Activated CD8-positive, alpha-beta memory T cell treated with anti-CD3 and anti-CD28 coated beads, Interleukin-2, amount 50 U/mL, for 48 hours (primary cell): ENCODE measurements at places on chromosomes 5 and 9.

- DNase-seq: no peak
Observed at GRCh38 chr5:59760785-59761348, 132.7 kb downstream of the PDE4D start.

- DNase-seq: no peak
Observed at GRCh38 chr5:116455061-116455460, 119.6 kb downstream of the SEMA6A start.

DNA sequence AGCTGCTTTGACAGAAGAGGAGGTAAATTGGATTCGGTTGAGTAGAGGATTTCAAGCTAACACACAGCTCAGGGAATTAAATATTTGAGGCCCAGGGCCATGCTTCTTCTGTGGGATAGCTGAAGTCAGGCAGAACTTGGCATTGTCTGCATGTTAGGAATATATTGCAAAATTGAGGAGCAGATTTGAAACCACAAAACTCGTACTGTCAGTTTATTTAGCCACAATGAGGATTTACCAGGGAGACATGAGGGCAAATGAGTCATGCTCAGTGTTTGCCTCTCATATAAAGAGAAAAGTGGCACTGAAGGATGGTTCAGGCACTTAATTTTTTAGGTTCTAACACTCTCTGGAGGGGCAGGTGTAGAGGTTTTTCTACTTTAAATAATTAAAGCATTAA, 83.0 kb upstream of the PRLR start:
- no peak for DNase-seq

DNA sequence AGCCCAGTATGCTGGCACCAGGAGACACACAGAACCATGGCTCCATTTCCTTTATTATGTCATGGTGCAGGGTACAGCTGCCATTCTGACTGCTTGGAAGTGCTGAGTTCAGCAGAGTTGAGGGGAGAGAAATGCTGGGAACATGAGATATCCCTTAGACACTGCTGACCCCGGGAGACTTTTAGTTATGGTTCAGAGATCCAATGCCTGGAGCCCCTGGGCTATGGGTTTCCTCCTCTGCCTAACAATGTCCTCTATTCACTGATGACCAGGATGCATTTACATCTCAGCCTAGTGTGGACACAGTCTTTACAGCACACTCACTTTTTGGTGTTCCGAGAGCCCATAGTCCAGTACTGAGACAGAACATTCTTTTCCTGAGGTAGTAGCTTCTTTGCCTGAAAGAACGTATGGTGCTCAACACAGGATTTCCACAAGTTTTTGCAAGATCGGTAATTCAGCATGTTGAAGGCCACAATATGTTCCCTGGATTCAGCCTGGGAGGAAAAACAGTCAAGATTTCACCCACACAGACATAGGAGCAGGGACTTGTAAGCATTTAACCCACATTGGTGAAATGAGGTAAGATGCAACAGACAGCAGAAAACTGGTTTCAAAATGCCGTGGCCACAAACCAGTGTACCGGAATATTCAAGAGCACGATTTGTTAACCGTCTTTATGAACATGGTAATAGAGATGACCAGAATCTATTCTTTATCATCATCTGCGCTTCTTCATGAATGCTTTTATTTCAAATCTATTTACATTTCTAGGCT, 71.3 kb downstream of the PTPN3 start:
- DNase-seq: no peak

- DNase-seq: no peak
Observed at GRCh38 chr9:110371411-110372007, 33.8 kb upstream of the TXNDC8 start.

- DNase-seq: no peak
Observed at GRCh38 chr5:110096419-110096818, 406.7 kb downstream of the MAN2A1 start.

DNA sequence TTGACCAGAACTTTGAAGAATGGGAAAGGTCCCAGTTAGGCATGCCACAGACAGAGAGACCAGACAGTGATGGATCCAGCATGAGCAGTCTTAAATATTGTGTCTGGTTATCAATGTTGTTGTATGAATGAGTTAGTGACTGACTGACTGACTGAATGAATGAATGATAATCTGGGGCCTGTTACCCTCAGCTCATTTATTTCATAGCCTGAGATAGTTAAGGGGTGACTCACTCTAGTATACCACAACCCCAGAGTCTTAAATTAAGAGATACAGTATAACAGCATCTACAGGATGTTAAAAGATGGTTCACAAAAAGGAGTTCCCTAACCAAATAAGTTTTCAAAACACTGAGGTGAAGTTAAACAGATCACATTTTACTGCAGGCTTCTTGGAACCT, 133.5 kb downstream of the SGCD start:
- no peak for DNase-seq

DNA sequence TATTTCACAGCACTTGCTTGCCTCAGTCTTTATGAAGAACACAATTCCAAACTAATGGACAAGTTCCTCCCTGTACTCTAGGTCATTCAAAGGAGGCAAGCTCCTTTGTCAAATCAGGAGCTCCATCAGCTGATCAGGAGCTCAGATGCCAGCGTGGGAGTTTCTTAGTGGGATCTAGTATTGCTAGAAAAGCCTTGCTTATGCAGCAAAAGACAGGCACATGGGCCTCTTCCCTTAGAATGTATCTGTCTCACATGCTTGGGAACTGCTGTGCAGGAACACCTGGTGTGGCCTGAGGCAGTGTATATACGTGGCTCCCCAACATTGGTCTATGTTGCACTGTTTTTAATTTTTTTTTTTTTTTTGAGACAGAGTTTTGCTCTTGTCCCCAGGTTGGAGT, 21.4 kb upstream of the HAVCR1 start:
- no peak for DNase-seq

GRCh38 chr9:20303996-20304395, 318.3 kb downstream of the MLLT3 start:
- no peak for DNase-seq
